ENCODE measurements at places on chromosomes 16 and 17.

GRCh38 chr17:61537264-61537771, 53.7 kb downstream of the NACA2 start:
- no peak for DNase-seq

- no peak for DNase-seq
Measured at GRCh38 chr17:13393841-13394710, 207.7 kb downstream of the HS3ST3A1 start.

DNA sequence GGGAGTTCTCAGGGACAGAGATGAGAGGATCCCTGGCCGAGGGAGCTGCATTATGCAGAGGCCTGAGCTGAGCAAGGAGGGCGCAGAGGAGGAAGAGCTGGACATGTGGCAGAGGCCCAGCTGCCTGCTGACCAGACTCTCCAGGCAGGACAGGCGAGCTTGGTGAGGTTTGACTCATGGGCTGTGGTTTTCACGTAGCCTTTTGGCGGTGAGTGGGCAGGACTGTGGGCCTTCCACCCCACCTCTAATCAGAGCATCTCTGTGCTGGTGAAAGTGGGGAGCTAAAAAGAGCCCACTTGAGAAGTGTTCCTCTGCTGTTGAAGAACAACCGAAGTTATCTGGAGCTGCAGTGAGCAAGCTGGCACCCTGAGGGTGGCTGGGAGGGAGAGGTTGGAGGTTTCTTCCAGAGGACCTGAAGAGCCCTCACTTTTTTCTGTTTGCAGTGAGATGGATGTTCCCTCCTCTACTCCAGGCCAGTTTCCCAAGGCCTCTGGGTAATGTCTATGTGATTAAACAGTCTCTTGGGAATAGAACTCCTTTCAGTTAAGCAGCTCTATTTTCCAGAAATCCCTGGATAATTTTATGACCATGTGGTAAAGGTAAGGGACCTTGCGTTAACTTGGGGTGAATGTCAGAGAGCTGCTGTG, 11.9 kb downstream of the EPN2 start:
- DNase-seq = no peak

GRCh38 chr16:47046726-47047523, 73.5 kb upstream of the DNAJA2 start:
- no peak for DNase-seq

DNA sequence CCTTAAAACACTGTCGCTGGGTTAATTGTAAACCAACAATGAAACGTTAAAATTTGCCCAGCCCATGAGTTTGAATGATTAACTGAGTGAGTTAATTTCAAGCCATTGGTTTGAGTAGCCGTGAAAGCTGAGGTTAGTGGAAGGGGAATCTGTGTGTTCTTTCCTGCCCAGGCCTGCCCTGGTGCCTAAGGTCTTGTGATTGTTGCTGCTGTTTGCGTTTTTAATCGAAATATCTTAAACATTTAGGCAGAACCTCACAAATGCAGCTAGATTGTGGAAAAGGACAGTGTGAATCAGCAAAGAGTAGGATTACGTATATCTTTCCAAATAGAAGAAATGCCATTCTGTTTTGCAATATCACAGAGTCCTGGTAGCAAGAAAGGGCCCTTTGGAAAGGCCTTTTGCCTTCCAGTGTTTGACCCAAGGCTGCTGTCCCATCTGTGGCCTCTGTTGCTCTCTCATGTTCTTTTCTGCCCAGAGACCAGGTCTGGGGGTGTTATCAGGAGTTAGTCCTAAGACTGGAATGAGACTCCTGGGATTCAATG, 113.8 kb downstream of the MSI2 start:
- no peak for DNase-seq

DNA sequence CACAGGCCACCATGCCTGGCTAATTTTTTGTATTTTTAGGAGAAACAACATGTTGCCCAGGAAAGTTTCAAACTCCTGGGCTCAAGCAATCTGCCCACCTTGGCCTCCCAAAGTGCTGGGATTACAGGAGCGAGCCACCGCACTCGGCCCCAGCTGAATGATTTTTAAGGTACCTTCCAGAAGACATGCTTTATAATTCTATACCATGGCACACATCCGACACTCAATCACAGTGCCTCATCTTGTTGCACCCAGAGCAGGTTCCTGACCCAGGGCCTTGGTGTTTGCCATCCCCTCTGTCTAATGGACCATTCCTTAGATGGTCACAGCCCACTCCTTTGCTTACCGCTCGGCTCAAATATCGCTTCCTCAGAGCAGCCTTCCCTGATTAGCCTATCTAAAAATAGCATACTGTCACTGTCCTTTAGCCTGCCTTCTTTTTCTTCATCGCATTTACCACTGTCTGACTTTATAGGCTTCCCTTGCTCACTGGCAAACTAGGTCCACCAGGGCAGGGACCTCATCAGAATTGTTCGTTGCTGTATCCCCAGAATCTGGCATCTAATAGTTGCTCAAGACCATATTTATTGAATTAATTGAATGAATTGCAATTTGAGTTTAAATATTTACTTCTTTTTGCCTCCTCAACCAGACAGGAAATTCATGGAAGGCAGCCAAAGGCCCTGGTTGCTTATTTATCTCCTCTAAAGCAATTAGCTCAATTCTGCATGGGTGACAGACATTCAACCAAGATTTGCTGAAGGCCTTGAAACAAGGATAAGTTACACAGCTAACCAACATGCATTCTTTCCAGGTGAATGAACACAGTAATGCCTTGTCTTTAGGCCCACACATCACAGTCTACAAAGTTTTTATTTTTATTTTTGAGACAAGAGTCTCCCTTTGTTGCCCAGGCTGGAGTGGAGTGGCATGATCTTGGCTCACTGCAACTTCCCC, 6.3 kb upstream of the TENT4B start:
- no peak for DNase-seq

GRCh38 chr17:8117980-8118768, at the start of gene ALOXE3:
ALOXE3 (minus strand) TSS chr17:8118514; CDS start chr17:8117990, 524 bp downstream.
- no peak for DNase-seq

DNA sequence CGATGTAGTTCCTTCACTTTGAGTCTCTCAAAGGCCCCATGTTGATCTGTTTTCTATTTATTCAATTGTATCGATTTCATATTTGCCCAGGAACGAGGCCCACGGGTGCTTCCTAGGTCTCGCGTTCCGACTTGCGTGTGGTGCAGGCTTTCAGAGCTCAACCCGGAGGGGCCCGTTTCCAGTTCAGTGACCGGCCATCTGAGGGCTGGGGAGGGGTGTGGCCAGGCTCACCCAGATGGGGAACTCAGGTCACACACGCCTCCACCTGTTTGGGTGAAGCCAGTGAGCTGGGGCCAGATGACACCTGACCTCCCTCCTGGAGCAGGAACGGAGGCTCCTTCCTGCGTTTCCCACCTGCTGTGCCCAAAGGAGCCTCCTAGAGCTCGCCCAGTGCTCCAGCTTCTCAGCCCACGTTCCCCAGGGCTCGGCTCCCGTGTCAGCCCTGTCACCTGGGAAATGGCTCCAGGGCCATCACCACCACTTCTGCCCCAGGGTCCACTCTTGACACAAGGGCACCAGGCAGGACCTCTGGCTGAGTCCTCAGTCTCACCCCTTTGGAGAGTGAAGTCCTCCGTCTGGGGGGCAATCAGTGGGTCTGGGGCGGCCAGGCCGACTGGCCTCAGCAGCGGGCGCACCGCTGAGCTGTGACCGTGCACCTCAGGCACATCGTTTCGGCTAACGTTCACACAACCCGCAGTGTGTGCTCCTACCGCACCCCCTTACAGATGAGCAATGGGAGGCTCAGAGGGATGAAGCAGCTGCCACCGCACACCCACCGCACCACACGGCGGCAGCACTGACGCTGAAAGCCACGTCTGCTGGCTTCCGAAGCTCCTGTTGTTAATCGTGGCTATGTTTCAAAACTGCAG, 18.0 kb downstream of the FOXF1 start:
- no peak for DNase-seq

DNA sequence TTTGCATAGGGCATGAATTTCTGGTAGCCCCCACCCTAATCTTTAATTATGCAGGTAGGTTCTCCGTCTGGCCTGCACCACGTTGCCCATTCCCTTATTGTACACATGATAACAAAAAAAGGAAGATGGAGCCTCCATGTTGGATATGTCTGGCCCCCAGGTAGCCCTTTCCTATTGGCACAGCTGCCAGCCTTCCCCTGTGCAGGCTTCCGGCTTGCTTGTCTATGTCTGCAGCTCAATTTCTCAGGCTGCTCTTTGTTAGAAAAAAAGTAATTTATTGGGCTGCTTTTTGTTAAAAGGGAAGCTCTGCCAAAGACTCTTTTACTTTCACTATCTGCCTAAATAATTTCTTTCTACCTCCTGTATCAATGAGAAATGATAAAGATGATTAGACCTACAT, 5.5 kb downstream of the OR1A1 start:
- DNase-seq = no peak

GRCh38 chr17:65057531-65058090, 1.1 kb upstream of the GNA13 start:
- DNase-seq = no peak

- DNase-seq = no peak
Measured at GRCh38 chr16:61181982-61182381, 854.3 kb downstream of the CDH8 start.
